Hematopoietic multipotent progenitor cell treated with erythropoietin and hydrocortisone succinate and interleukin-3 and kit ligand, for 8 days (in vitro differentiated cells): ENCODE measurements at places on chromosomes 7 and 10.

- no peak for DNase-seq
These were observed 75.2 kb downstream of the MYL10 start for GRCh38 chr7:101553771-101554445.

DNA sequence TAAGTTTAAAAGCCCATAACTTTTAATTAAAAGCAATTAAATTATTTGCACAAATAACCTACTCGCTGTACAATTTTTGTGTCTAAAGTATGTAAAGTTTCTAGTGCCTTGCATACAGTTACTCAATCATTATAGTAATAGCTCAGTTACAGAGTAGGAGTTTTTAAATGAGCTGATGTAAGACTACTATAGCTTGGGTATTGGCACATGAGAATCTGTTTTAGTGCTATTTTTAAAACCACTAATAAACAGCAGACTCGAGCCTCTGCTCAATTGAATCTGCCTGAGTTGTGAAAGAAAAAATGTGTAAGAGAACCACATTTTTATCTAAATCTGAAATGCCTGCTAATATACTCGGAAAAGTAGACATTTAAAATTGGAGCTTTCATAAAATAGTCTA, 31.1 kb downstream of the CTNNA3 start:
- DNase-seq, result no peak

GRCh38 chr10:130809181-130809580, 502.3 kb downstream of the TCERG1L start:
- DNase-seq, result no peak

GRCh38 chr10:486206-486605, 203.3 kb downstream of the DIP2C start:
- DNase-seq, result no peak

GRCh38 chr10:1320739-1321320, 264.6 kb downstream of the WDR37 start:
- no peak for DNase-seq

DNA sequence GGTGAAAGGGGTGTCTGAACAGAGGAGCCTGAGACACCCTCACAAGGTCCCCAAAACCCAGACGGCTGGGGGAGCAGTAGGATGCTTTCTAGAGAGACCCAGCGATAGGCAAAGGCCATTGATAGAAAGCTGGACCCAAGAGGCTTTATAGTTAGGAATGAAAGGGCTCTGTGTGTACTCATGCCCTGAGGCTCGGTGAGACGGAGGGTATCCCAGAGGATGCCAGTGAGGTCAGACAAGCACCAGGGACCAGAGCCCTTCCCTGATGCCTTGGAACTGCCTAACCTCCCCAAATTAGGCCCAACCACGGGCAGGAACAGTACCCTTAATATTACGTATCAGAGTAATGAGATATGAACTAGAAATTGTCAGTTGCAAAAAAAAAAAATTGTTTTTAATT, 48.6 kb upstream of the RTKN2 start:
- DNase-seq, result no peak

GRCh38 chr7:16353226-16353625, 68.1 kb downstream of the CRPPA start:
- DNase-seq, result no peak

DNA sequence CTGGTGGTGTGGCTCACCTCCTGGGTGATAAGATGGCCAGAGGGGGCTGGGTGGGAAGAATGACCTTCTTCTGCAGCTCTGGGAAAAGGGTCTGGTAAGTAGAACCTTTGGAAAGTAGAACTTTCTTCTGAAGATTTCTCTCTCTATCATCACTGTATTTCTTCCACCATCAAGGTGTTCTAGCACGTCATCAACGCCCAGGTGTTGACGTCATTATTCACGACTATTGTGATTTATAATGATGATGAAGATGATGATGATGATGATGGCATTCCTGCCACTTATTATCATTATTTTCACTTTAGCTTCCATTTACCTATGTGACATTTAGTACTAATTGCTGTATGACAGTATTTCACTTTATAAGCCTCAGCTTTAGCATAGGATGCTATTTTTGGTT, 525.6 kb upstream of the ADARB2 start:
- no peak for DNase-seq
